ENCODE measurements at places on chromosomes 3 and 15.

DNA sequence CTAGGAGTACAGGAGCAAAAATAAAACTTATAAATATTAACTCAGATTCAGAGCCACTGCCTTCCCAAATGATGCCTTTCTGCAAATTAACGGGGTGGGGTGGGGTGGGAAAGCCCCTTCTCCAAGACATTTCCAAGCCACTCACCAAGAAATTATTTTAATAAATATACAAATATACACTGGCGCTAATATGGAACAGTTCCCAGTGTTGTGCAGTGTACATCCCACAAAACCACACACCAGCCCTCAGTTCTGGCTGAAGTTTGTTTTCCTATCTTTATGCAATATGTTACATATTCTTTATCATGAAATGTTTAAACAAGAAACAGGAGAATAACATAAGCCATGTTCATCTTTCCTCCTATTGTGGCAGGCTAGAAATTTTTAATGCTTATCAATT lies 53.0 kb upstream of the GYG1 start:
- no peak for DNase-seq

DNA sequence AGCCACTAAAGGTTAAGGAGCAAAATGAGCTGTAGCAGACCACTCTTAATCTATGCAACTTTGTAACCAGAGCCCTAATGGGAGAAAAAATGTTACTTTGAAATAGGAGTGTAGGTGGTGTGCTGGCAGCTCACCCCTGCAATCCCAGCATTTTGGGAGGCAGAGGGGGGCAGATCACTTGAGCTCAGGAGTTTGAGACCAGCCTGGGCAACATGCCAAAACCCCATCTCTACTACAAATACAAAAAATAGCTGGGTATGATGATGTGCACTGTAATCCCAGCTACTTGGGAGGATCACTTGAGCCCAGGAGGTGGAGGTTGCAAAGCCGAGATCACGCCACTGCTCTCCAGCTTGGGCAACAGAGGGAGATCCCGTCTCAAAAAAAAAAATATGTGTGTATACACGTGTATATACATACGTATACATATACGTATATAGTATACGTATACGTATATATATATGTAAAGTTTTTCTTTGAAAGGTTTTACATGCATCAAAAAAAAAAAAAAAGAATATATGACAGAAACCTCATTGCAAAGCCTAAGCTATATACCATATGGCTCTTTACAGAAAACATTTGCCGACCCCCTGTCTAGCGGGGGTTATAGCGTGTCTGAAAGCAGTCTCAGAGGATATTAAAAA lies 15.7 kb downstream of the CAPN7 start:
- DNase-seq = no peak

- no peak for DNase-seq
These were observed 759.9 kb downstream of the EPHA3 start for GRCh38 chr3:89867286-89867685.

- DNase-seq = no peak
These were observed 146.0 kb downstream of the MYO9A start for GRCh38 chr15:71971905-71972304.

- peak; percentile 73 for DNase-seq
These were observed 4.0 kb downstream of the LAMP3 start for GRCh38 chr3:183158551-183159006.
